Thoracic aorta (tissue), 2 donors: ENCODE measurements at places on chromosomes 12 and 14. TPM values are rescaled to one million over a fixed set of nuclear protein-coding genes. Genes with fewer than 3 reads are reported as not detected.

DNA sequence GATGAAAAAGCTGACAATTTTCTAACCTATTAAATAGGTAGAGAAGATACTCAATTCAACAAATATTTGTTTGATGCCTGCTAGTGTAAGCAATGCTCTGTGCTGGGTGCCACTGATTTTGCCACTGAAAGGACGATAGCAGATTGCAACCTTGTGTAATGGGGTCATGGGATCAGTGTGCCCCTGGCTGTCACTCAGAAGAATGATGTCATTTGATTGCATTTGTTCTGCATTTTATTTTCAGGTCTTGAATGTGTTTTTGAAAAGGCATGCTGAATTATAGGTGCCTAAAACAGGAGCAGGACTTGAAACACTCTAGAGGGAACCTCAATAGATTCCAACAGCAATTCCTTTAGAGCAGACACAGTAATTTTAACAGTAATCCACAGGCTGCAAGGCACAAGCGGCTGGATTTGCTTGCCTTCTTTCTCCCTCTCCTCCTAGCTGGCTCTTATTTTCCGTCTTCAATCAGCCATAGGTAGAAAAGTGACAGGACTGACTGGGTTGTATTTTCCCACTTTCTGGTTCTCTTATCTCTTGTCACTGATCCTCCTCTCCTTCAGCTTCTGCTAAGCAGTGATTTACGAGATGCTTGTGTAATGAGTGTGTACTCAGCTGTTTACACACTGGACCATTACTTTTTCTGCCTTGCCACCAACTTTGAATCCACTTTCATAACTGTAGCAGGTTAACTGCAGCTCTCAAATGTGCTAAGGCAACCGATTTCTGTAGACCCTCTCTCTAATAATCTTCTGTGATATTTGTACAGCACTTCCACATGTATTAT is 4.1 kb downstream of the PLXNC1 start:
- no peak for DNase-seq

The SRGAP1 gene
- total RNA-seq, result 24.1 TPM

- DNase-seq, result no peak
These were observed 266.6 kb downstream of the KIF21A start for GRCh38 chr12:39176356-39176755.

GRCh38 chr12:120086801-120087621 is 29.5 kb downstream of the RAB35 start:
- peak; percentile 97 for DNase-seq

The CYP27B1 gene
- 2.2 TPM for total RNA-seq

- no peak for DNase-seq
These were observed 70.0 kb upstream of the VPS33A start for GRCh38 chr12:122336015-122336946.

GRCh38 chr14:67934087-67934486 is 114.5 kb downstream of the RAD51B start:
- DNase-seq, result no peak

DNA sequence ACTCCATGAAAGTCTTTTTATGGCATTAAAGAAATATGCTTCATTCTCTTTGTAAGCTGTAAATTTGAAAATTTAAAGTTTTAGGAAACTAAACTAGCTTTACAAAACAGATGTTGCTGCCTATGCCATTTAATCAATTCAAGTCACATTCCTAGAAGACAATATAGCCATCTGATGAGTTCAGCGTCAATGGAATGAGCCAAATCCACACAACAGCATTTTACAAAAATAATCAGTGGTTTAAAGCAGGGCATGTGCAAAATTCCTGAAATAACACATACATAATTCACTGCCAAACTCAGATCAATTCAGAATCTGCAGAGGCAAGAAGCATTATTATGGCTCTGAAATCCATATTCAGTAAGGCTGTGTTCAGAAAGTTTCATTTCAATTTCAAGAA is 75.6 kb downstream of the MED13L start:
- DNase-seq, result no peak

GRCh38 chr14:56694609-56695008 is 115.0 kb downstream of the TMEM260 start:
- DNase-seq, result no peak
